ENCODE measurements at places on chromosomes 6 and 20.
A peak's percentile ranks its signal among the peaks of the same experiment; 100 is the strongest.

- no peak for DNase-seq
These were observed 242.0 kb downstream of the ARID1B start for GRCh38 chr6:157019115-157019641.

DNA sequence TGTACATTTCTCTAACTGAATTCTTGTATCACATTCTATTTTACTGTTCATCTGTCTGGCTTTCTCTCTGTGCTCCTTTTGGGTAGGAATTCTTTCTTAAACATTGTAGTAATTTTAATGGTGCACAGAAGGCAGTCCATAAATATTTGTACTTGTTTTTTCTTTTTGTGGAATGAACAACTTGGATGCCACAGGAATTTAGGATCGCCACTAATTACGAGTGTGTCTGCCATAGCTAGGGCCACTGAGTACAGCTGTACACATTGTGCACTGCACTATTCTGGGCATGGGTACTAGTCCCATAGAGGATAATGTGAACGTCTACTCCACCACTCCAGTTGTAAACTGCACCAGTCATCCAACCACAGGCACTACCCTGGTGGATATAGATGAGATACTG is 39.3 kb upstream of the TMEM200A start:
- no peak for DNase-seq

- no peak for DNase-seq
These were observed 5.0 kb upstream of the MYT1 start for GRCh38 chr20:64159286-64159680.

- DNase-seq, result peak; percentile 55
These were observed 1.0 kb downstream of the PXDC1 start for GRCh38 chr6:3750317-3751076.

DNA sequence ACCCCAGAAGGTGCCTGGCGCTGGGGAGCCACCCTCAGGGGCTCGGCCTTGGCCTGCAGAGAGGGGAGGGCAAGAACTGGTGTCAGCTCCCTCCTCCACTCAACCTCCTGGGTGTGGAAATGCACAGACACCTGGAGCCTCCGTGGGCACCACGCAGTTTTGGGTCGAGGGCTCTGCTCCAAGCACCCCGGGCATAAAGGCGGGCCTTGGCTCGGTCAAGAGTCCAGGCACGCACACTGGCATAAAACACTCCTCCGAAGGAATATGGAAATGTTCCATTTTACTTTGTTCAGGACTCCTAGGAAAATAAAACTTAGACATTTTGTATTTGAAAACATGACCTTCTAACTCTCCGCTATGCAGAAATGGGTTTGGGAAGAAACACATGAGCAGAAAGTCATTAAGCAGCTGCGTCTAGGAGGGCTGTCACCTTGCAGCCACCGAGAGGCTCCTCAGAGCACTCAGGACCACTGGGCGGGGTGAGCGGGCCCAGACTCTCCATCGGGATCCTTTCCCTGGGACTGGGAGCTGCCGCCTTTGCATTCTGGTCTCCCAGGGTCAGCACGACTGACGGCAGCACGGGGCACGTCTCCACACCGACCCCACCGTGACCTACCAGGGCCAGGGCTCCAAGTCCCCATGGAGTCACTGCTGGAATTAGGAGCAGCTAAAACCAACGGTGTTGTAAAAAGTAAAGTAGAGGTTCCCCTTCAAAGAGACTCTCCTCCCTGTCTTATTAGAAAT is 46.0 kb upstream of the DACT2 start:
- no peak for DNase-seq

- no peak for DNase-seq
These were observed 736.9 kb downstream of the QKI start for GRCh38 chr6:164151161-164152120.

DNA sequence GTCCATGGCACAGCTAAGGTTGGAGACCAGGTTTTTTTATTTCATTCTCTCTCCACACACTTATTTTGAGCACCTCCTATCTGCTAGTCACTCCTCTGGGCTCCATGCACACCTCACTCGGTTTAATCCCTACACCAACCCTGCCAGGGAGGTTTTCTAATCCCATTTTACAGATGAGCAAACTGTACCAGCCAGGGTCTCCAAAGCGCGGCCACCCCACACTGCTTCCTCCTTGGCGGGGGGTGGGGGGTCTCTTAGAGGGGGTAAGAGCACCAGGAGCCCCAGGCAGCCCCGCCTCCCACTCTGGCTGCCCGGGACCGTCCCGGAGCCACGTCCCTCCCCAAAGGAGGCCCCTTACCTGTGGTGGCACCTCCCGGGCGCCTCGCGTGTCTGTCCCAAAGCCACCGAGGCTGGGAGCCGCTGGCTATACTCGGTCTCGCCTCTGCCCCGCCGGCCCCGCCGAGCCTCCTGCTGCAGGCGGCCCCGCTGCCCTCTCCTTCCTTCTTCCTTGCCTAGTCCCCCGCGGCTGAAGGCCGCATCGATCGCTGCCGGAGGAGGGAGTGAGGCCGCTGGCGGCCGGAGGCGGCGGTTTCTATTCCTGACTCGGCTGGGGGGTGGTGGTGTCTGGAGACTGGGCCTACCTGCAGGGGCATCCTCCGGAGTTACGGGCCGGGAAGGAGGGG is at the start of gene KCNS1:
TSS of gene KCNS1 (minus strand) at position 565 of the 683 bp plus-strand sequence. CDS start 1,891 bp downstream, outside the sequence.
- peak; percentile 76 for DNase-seq

- no peak for DNase-seq
These were observed 17.2 kb downstream of the GATA5 start for GRCh38 chr20:62458275-62459251.
